ENCODE measurements at places on chromosomes 16 and 17.

GRCh38 chr17:18314059-18314730, 599 bp downstream of the TOP3A start:
- DNase-seq, result no peak

DNA sequence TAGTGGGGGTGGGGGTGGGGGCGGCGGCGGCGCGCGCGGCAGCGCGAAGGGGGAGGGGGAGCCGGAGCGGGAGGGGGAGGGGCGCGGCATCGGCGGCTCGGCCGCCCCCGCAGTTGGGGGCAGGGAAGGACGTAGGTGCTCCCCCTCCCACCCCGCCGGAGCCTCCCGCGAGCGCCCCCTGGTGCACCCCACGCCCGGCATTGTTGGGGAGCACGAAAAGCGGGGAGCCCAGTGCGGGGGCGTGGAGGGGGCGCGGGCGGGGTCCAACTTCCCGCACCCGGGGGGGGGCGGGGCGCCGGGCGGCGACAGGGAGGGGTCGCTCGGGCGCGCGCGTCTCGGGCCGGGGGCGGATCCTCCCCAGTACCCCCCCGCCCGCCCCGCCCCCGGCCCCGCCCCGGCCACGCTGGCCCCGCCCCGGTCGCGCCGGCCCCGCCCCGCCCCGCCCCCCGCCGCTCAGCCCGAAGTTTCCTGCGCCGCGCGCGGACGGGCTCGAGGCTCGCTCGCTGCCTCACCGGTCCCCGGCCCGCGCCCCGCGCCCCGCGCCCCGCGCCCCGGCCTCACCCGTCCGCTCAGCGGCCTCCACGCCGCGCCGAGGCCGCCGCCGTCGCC, at the start of gene CACNA1H:
TSS of gene CACNA1H (plus strand) at position 456 of the 609 bp plus-strand sequence. CDS start 632 bp downstream, outside the sequence.
- peak; percentile 66 for DNase-seq

DNA sequence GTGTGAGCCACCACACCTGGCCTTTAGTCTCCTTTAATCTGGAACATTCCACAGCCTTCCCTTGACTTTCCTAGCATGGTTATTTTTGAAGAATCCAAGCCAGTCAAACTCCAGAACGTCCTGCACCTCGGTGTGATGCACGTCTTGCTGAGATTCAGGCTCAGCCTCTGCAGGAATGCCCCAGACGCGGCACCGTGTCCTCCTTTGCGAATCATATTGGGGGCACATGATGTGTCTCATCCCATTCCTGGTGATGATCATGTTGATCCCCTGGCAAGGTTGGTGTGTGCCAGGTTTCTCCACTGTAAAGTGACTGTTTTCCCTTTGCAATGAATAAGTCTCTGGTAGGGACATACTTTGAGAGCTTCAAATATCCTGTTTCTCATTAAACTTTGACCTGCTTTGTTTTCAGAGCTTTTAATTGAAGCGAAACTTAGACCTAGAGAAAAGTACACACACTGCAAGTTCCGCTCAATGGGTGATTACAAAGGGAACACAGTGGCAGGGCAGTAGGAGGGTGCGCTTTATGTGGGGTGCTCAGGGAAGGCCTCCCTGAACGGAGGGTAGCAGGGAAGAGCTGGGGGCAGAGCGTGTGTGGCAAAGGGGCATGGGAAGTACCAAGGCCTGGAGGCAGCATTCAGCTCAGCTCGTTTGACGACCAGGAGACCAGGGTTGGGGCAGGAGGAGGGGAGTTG, 9.6 kb upstream of the ATP2C2 start:
- no peak for DNase-seq

DNA sequence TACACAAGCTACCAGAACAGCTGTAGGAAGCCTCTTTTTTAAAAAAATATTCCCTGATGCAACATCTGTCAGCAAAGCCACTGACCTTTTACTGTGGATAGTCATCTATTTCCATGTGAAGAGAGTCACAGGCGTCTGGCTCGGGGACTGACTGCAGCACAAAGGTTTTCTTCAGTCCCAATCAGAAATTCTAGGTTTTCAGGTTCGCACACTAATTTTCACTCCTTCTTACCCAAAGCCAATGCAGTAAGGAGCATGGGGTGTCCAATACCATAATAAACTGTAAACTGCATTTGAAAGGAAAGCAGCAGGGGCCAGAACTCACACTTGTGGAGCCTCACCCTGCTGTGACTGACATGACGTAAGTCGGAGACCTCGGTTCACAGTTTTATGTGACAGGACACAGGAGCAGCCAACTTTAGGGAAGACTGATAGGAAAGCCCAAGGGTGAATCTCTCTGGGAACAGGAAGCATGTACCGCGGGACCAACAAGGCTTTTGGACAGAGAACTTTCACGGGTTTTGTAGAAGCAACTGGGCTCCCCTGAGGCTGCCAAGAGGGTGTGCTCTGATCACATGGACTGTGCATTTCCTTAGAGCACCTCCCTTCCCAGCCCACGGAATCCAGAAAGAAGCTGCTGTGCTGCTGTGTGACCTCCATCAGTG, 9.1 kb upstream of the TMEM100 start:
- peak; percentile 63 for DNase-seq

- DNase-seq, result no peak
Observed at GRCh38 chr16:6027733-6028132, 930.1 kb upstream of the EEF2KMT start.

DNA sequence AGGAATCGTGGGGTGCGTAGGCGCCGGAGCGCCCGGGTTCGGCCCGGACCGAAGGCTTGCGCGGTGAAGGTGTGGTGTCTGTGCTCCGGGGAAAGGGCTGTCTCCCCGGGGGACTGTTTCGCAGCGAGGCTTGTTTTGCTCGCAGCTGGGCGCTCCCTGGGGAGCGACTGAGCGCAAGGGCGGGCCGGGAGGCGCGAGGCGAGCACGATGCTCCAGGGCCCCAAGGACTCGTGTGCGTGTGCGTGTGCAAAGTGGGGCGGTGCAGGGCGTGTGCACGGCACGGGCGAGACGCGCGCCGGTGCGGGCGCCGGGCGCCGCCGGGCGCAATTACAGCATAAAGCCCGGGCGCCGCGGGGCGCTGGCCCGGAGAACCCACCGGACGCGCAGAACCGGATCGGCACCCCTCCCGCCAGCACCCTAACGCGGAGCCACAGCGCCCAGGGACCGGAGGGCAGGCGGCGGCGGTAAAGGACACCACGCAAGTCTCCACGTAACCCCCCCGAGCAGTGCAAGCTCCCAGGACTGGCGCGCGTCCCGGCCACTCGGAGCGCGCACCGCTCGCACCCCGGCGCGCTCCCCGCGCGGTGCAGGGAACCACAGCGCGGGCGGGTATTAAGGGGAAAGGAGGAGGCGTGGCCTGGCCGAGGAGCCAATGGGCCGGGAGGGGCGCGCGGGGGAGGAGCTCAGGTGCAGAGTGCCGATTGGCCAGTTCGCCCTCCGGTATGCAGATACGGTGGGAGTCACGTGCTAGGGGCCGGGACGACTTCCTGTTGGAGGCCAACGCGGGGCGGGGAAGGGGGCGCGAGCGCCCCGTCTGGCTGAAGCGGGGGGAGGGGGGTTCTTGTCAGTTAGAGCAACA, at the start of gene TNRC6C:
TSS of gene TNRC6C (plus strand) at position 847 of the 859 bp plus-strand sequence. CDS start 45,504 bp downstream, outside the sequence.
- DNase-seq, result peak; percentile 100

- peak; percentile 63 for DNase-seq
Observed at GRCh38 chr17:72556944-72557826, 436.4 kb downstream of the SOX9 start.

DNA sequence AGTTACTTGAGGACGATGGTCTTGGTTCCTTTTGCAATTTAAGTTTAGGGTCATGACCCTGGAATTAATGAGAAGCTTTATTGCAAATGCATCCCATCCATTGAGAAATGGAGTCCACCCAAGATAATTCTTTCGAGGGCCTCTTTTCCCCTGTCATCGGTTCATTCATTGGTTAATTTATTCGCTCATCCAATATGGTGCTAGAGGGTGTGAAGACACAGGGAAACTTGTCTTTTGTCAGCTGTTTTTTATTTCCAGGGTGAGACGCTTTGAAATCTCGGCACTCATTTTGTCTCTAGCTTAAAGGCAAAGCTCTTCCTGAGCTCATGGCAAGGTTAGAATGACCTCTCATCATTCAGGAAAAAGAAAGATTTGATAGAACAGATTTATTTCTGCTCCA, 464.2 kb upstream of the EEF2KMT start:
- no peak for DNase-seq

- DNase-seq, result no peak
Observed at GRCh38 chr17:14506364-14506763, 205.5 kb downstream of the HS3ST3B1 start.

DNA sequence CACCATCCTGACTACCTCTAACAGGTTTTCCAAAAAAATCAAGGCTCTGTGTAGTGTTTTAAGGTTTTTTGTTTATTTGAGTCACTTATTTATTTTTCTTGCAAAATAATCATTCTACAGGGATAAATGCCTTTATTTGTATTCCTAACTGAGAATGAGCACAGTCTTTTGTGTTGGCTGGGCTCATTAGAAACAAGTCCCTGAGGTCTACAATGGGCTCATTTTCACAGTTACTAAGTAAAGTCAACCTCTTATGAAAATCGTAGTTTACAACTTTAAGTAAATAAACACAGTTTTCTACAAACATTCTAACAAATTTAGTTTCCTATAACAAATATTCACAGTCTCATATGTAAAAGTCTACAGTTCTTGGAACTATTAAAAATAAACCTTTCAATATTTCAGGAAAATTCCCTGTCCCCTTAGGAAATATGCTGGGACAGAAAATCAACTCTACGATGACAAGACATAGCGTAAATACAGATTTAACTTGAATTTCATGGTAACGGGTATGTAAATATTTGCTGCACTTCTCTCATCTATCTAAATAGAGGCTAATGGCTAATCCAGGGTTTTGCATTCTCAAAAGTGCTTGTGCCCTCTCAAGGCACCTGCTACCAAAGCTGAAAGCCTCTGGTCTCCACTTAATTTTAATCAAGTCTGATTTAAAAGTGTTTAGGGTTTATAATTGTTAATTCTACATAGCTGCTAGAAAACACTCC, 31.5 kb upstream of the CDH5 start:
- DNase-seq, result no peak

- DNase-seq, result peak; percentile 29
Observed at GRCh38 chr16:30757316-30757715, 4.5 kb downstream of the CFAP119 start.

DNA sequence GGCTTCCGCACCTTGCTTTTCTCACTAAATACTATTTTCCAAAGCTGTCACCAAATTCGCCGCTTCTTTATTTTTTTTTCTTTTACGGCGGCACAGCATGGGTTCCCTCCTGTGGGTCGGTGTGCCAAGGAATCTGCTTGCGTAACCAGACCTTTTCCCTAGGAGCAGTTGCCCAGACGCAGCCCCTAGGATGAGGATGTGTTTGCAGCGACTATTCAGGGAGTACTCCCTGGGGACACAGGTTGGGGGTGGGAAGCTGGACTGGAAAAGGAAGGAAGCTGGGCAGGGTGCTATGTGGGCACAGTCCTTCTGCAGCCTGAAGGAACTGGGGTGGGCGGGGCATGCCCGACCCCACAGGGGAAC, 49.0 kb upstream of the ZCCHC14 start:
- no peak for DNase-seq

DNA sequence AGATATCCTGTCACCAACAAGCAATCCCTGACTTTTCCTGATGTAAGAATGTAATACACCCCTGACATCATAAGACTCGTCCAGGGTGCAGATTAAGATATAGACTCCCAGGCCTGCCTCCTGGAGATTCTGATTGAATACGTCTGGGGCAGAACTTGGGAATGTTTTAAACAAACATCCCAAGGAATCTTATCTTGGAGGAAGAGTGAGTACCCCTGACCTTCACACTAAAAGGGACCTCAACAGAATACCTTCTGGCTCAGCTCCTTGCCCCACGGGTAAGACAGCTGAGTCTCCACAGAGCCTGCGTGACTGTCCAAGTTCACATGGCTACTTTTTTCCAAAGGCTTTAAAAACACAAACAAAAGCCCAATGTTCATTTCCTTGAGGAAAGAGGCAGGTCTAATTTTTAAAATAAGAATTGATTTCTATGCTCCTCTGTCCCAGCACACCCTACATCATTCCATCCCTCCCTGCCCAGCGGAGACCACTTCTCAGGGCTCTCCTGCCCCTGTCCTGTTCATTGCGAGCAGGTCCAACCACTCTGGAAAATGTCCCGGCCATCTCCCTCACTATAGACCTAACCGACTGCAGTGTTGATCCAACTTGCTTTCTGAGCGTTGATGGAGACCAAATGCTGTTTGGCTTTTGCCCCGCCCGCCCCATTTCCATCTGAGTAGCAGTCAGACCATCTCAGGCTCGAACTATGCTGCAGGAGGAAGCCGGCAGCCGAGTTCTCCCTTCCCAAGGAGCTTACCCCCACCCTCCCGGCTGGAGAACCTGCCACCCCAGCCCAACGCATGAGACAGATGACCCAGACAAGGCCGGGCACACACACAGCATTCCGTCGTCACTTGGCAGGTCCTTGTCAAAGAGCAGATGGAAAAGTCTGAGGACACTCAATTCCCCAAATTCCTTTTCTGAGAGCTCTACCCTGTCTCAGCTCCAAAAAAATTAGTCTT, 44.1 kb upstream of the MYH10 start:
- peak; percentile 84 for DNase-seq

- no peak for DNase-seq
Observed at GRCh38 chr16:8649829-8650554, 24.4 kb upstream of the ABAT start.

GRCh38 chr17:54785643-54786268, 114.9 kb upstream of the TOM1L1 start:
- no peak for DNase-seq

DNA sequence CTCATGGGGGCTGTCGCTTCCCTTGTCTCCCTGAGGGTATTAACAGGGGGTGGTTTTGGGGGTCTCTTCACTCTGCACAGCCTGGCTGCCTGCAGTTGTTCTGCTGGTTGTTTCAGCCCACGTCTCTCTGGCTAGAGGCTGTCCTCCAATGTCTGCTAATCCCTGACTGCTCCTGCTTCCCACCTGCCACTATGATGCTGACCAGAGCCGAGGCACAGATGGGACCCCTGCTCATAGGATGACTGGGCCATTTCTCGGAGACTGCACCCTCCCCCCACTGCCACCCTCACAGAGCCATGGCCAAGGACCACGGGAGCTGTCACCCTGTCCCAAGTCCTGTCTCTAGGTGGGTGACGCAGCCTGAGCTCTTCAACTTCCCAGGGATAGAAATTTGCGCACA, 1.6 kb upstream of the ACSF3 start:
- DNase-seq, result no peak

- no peak for DNase-seq
Observed at GRCh38 chr16:28189245-28189644, 22.5 kb downstream of the XPO6 start.

GRCh38 chr17:61088556-61088955, 311.1 kb upstream of the TBX2 start:
- no peak for DNase-seq

- no peak for DNase-seq
Observed at GRCh38 chr16:84124257-84125073, 7.7 kb upstream of the MBTPS1 start.

DNA sequence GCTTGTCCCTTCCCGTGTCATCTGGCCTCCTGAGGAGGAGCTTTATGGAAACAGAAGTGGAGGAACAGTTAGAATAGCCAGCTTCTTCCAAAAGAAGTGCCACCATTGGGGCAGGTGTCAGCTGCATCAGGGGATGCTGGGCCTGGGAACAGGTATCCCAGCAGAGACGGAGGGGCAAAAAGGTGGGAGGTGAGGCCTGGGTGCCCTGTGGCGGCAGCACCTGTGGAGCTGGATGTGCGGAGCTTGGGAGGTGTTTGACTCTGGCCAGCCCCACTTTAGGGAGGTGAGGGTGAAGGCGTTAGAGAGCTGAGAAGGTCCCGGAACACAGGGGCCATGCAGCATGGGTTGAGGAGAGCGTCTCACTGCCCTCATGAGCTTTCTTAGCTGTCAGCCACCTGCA, 5.2 kb downstream of the SMCR8 start:
- DNase-seq, result no peak

GRCh38 chr17:78724999-78725398, 57.1 kb downstream of the CYTH1 start:
- no peak for DNase-seq

Data from left hindlimb (tissue), 1 donor.